ENCODE measurements at places on chromosomes 4 and X. TPM values are rescaled to one million over a fixed set of nuclear protein-coding genes. Genes with fewer than 3 reads are reported as not detected.

- DNase-seq: no peak
Observed at GRCh38 chrX:78595901-78596502, 63.1 kb downstream of the RTL3 start.

Gene GABRE
- not detected for total RNA-seq

Gene WAS
- total RNA-seq: 161 TPM

Gene CTAG2
- total RNA-seq: 31.6 TPM

GRCh38 chrX:103687696-103688201 lies 1.2 kb upstream of the MORF4L2 start:
- DNase-seq: peak; percentile 60

DNA sequence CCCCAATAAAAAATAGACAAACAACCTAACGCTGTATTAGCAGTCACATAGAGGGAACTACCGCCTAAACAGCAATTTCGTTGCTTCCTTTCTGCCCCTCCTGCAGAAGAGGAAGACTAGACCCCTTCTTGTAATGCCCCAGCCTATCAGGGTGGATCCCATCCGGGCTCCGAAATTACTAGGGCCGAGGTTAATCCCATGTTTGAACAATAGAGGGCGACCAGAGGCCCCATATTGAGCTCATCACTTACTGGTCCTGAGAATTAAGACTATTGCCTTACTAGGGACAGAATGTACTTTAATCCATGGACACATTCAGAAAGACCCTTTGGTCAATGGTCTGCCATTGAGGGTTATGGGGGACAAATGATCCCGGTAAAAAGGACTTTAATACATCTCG lies 11.8 kb upstream of the ZNF630 start:
- peak; percentile 56 for DNase-seq

Gene TRPC3
- 2.1 TPM for total RNA-seq

GRCh38 chr4:87525636-87526295 lies 3.4 kb downstream of the SPARCL1 start:
- no peak for DNase-seq

Gene SPCS3
- 154 TPM for total RNA-seq

Gene CYLC1
- total RNA-seq: not detected

All from activated CD8-positive, alpha-beta memory T cell treated with anti-CD3 and anti-CD28 coated beads, Interleukin-2, amount 10 ng/mL, durations not matched to agents 7 days and 5 days (primary cell).